ENCODE measurements at places on chromosomes 2 and 18.

GRCh38 chr2:10519394-10519740, 71.2 kb upstream of the ODC1 start:
- no peak for DNase-seq

- DNase-seq, result no peak
Observed at GRCh38 chr18:44502790-44503189, 177.9 kb upstream of the SETBP1 start.

GRCh38 chr2:124250433-124250832, 225.3 kb downstream of the CNTNAP5 start:
- DNase-seq, result no peak

GRCh38 chr2:159195697-159196096, 90.8 kb downstream of the WDSUB1 start:
- DNase-seq, result peak; percentile 60

Measured in tongue (tissue), 3 donors.